ENCODE measurements at places on chromosomes 4 and X. TPM values are rescaled to one million over a fixed set of nuclear protein-coding genes. Genes with fewer than 3 reads are reported as not detected.

DNA sequence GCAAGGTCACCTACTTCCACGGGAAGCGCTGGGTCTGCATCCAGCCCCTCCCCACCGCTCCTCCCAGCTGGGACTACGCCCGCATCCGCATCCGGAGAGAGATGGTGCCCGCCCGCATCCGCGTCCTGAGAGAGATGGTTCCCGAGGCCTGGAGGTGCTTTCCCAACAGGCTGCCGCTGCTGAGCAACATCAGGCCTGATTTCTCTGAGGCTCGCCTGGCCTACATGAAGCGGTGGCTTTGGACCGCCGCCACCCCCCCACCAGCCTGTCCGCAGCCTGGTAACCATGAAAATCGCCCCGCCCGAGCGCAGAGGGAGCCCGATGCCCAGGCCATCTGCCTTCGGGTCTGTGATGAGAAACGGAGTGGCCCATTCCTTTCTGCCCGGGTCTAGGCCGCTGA is 18.1 kb downstream of the CLTRN start:
- no peak for DNase-seq

GRCh38 chr4:75494563-75494962 is 19.6 kb downstream of the RCHY1 start:
- peak; percentile 5 for DNase-seq

DNA sequence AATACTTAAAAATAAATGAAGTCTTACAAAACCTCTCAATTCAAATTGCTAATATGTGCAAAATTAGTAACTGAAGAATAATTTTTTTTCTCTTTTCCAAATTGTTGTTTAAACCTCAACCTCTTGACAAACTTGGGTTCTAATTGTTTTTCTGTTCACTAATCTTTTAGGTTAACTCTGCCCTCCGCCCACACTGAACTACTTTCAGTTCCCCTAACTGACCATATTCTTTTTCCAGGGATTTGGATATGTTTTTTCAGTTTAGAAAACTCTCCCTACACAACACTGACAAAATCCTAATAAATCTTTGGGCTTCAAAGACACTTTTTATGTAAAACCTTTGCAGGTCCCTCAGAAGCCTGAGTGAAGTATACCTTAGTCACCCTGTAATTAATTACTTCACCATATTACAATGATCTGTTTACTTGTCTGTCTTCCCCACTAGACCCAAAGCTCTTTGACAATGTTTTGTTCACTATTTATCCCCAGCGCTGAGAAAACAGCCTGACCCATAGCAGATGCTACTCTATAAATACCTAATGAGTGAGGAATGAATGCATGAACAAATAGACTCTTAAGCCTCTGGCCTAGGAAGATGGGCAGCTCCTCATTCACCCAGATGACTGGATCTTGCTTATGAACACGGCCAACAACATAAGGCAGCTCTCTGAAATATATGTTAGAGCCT is 134.9 kb downstream of the MAML3 start:
- no peak for DNase-seq

- no peak for DNase-seq
Measured at GRCh38 chr4:25590171-25590570, 65.5 kb upstream of the SLC34A2 start.

DNA sequence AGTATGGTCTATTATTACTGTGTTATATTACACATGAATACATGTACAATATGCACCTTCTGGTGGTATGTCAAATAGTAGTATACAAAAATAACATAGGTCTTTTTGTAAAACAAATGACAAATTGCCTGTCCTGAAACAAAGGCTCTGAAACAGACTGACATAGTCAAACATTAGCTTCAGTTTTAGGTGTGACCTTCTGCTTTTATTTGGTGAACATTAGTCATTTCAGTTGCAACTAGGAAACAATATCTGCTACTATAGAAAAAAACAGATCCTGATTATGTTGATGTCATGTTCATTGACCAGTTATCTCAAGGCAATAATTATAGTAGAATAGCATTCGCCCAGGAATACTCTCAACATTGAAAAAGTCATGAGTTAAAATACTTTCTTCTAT is 123.0 kb downstream of the CHRNA9 start:
- DNase-seq = no peak

DNA sequence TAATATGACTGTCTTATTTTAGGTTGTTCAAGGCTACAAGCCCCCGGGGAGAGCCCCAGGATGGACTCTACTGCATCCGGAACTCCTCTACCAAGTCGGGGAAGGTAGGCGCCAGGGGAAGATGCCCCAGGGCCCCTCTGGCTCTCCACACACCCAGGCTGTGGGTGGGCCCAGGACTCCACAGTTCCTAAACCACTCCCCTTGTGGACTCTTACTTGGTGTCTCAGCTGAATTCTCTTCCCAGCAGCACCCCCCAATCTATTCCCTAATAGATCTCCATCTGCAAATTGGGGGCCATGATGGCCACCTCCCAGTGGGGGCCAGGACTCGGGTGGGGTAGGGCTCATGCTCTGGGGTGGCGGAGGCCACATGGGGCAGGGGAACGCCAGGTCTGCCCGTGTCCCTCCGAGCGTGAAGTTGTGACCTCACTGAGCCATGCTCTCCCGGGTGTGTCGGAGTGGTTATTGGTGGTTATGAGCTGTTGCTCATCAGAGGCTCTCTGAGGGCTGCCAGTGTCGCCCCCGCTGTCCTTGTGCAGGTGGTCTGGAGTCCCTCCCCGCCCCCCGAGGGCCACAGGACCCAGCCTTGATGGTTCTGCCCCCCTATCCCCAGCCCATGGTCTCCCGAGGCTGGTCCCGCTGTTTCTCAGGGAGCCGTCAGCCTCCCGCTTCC is 11.2 kb upstream of the ADD1 start:
- DNase-seq = no peak

- no peak for DNase-seq
Measured at GRCh38 chr4:59180161-59180560, 2020.0 kb upstream of the ADGRL3 start.

GRCh38 chr4:146567396-146567795 is 45.7 kb upstream of the SLC10A7 start:
- DNase-seq = peak; percentile 25

GRCh38 chr4:76017056-76017686 is 6.1 kb downstream of the CXCL10 start:
- DNase-seq = no peak

DNA sequence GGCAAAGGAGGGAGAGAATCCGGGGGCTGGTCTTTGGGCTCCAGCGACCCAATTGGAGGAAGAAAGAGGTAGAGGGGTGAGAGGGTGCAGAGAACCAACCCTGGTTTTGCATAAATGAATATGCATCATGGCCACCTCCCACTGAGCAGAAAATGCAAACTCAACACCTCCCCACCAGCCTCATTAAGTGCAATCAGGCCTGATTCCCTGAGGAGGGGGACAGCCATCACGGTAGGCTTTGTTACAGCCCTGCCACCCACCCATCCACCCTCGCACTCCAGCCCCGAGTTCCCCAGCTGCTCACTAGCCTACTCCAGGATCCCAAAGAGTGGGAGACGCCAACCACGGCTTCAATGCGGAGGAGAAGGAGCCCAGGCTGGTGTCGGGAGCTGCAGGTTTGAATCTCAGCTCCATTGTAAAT is 48.3 kb upstream of the MAN2B2 start:
- no peak for DNase-seq

DNA sequence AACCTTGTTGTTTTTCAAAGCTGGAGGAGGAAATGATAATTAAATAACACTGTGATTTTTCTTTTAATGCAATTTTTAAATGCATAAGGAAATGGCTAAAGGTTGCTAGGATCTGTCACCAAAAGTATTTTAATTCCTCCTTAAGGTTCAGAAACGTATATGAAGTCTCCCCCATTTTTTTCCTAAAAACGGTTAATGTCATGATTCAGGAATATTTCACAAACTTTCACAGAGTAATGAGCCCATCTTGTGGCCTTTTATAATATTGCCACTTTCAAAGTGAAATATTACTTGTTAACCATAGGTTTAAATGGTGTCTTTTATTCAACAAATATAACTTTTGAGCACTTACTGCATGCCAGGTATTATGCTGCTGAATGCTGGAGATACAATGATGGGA is 99.5 kb upstream of the USP38 start:
- no peak for DNase-seq

DNA sequence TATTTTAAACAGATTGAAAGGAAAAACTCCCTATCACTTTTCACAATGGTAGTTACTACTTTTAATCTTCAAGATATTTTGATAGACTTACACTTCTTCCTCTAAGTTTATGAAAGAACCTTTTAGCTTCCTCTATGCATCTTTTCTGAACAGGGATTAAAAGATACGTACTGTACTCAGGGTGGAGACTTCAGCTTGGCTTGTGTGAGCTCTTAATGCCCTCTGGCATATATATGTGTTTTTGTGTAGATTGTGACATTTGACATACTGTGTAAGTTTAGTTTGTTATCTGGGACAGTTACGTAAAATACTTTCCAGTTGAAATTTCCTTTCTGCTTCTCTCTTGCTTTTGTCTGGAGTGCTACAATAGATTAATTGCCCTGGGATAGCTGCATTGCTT is 109.3 kb upstream of the NUDT6 start:
- DNase-seq = no peak

DNA sequence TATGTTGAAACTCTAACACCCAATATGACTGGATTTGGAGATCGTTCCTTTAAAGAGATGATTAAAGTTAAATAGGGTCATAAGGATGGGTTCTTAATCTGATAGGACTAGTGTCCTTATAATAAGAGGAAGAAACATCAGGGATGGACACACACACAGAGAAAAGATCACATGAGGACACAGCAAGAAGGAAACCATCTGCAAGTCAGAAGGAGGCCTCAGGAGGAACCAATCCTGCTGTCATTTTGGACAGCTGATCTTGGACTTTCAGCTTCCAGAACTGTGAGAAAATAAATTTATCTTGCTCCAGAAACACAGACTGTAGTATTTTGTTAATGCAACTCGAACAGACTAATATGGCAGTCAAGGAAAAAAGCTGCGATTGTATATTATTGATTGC is 631.5 kb downstream of the PCDH7 start:
- no peak for DNase-seq

GRCh38 chrX:24965372-24965771 is 50.4 kb downstream of the ARX start:
- DNase-seq = no peak

DNA sequence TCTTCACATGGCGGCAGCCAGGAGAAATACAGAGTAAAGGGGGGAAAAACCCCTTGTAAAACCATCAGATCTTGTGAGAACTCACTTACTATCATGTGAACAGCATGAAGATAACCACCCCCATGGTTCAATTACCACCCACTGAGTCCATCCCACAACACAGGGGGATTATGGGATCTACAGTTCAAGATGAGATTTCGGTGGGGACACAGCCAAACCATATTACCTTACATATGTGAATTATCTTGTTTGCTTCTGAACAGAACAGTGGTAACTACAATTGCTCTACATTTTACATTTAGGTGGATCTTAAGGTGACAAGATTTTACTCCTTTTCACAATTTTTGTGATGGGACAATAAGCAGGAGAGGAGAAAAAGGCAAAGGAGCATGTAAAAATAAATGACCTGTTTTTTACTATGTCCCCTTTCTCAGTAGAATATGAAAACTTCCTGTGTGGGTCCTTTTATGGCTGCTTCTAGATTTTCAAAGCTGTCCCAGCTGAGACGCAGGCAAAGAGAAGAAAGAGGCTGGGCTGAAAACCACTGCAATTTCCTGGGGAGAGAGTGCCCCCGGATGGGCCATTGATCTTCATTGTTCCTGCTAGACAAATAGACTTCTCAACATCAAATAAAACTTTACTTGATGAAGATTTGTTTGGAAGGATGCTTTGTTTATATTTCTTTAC is 45.9 kb upstream of the PGM2 start:
- no peak for DNase-seq

DNA sequence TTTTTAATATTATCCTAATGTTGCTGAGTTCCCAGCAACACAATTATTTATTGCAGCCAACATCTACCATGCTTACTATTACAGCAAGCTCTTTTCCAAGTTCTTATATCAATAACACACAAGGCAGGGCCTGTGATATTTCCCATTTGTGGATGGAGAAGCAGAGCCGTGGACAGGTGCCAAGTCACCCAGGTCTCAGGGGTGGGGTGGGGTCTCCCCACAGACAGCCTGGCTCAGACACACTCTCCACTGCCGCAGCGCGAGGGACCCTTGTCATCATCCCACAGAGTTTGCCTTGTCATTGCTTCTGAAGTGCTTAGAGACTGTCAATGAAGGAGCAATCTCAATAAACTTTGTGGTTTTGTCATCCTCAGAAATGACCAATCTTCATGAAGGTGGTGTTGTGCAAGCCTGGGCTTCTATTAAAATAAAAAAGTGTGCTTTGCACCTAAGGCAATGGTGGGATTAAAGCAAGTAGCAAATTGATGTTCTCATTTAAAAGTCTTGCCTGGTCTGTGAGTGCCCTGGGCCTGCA is 76.1 kb downstream of the SORBS2 start:
- no peak for DNase-seq

DNA sequence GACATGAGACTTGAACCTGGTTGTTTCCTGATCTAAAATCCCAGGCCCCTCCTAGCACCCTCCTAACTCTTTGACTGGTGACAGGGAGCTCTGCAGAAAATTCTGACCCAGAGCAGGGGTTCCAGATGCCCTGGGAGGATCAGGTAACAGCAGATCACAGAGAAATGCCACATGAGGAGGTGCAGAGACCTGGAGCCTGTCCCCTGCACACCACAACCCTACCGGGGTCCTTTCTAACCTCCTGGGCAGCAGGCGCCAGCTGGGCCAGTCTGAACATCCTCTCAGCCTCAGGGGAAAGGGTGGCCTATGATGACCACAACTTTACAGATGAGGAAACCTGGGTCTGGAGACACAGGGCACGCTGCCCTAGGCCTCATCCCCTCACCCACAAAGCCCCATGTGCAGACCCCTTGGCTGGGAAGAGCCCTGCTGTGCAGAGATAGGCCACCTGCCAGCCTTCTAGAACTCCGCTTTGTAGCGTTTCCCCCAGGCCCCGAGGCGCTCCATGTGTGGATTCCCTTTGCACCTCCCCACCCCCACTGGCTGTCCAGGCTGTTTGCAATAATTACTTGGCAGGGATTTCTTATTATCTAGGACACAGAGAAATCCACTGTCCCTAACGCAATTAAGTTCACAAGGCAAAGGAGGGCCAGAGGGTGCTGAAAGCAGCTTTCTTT is 36.5 kb downstream of the WDR1 start:
- no peak for DNase-seq

DNA sequence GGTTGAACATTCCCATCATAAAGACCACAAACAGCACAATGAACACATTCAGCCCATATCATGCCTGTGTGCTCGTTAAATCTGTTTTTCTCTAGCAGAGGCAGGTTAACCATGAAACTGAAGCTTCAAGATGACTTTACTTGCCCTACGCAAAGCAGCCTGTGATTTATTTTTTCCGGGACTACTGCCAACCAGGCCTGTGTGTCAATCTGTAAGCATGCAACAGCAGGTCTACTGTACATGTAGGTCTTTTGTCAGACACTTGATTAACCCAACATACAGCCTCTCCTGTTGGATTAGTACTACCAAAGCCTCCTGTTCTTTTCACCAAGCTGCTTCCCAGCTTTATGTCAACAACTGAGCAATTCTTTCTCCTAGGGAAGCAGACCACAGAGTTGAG is 85.5 kb upstream of the ACSL1 start:
- DNase-seq = peak; percentile 11

- DNase-seq = no peak
Measured at GRCh38 chrX:48695534-48695896, 1.0 kb upstream of the SUV39H1 start.

KANTR gene
- 4.4 TPM for total RNA-seq

CT45A5 gene
- not detected for total RNA-seq

CSAG3 gene
- total RNA-seq = not detected

ZNF827 gene
- 14.1 TPM for total RNA-seq

ZNF630 gene
- total RNA-seq = 3.5 TPM

RAB9B gene
- 3.3 TPM for total RNA-seq

IL3RA gene
- not detected for total RNA-seq

GABRA4 gene
- 1.1 TPM for total RNA-seq

ZXDA gene
- total RNA-seq = 4.0 TPM

GALNTL6 gene
- total RNA-seq = not detected

SMIM31 gene
- total RNA-seq = not detected

COX7B2 gene
- 86.5 TPM for total RNA-seq
